CD8-positive, alpha-beta memory T cell (primary cell): ENCODE measurements at places on chromosomes 3 and 15.

GRCh38 chr3:4751502-4752101 is 227.6 kb upstream of the BHLHE40 start:
- DNase-seq = no peak

DNA sequence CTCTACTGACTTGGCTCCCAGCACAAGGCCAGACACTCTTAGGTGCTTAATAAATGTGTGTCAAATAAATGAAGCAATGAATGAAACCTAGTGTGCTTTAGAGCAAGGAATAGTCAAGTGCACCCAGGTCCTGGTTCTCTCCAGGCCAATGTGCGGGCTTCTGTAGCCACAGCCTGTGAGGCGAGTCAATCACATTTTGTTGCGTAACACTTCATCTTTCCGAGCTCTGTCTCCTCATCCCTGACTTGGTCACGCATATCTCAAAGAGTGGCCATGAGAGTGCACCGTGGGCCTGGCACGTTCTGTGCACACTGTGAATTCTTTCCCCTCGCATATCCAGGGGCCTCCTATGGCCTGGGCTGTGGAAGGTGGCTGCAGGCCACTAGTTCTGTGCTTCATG is 11.4 kb upstream of the SH3GL3 start:
- DNase-seq = no peak

DNA sequence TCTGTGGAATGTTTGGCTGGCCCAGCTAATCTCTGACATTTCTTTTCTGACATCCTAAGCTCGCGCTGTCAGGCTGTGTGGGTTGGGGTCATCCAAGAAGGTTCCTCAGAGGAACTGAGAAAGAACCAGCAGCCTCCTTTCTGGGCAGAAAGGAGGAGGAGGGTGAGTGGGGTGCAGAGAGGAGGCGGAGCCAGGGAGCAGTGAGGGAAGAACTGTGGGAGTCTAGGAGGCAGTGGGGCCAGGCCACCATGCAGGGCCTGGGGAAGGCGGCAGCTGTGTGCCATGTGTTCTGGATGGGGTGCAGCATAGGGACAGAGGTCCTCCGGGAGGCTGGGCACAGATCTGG is 5.3 kb downstream of the SEMA7A start:
- DNase-seq = no peak

DNA sequence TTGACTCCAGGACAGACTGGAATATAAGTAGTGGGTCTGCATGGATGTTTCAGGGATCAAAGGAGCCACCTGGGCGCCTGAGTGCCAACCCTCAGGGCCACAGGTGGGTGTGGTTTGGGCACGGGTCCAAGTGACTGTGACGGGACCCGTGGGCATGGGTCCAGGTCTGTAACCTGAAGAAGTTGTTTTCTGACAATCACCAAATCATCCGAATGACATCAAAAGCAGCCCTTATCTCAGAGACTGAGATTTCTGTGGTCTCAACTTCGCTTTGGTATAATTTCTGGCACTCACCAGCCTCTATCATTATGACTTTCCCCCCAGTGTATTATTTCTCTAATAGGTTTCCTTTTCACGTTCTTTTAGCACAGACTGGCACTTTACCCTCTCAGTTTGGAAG is 24.4 kb downstream of the RLBP1 start:
- no peak for DNase-seq
